ENCODE measurements at places on chromosomes 1 and 21.

DNA sequence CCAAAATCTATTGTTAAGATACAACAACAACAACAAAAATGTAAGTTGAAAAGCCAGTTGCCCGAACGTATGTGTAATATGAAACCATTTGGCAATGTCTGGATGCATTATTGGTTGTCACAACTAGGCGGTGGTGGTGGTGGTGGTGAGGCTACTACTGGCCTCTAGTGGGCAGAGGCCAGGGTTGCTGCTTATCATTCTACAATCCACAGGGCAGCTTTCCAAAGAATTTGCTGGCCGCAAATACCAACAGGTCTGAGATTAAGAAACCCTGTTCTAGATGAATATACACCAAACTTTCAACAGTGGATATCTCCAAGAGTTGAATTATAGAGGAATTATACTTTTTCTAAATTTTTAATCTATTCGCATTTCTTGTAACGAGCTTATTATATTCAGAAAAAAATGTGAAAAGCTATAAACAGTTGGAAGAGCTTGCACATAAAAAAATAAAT, 26.8 kb upstream of the ZNF697 start:
- DNase-seq: no peak

- no peak for DNase-seq
Observed at GRCh38 chr1:175075572-175076568, 8.2 kb downstream of the TNN start.

DNA sequence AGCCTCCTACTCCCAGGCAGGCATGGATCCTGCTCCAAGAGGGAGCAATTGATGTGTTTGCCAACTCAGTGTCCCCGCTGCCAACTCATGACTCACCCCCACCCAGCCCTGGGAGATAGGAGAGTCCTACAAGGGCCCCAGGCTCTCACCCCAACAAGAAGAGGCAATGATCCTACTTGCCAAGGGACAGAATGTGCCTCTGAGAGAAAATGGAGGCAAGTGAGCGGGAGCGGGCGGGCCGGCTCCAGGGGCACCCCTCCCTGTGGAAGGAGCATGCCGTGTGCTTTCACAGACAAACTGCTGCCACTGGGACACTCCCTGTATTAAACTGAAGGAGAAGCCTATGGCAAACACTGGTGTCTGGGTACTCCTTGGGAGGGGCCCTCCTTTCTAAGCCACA, 16.7 kb downstream of the PKP1 start:
- DNase-seq: no peak

- DNase-seq: no peak
Observed at GRCh38 chr1:65497256-65497830, 76.9 kb downstream of the LEPR start.
